ENCODE measurements at places on chromosomes 11 and 22.

DNA sequence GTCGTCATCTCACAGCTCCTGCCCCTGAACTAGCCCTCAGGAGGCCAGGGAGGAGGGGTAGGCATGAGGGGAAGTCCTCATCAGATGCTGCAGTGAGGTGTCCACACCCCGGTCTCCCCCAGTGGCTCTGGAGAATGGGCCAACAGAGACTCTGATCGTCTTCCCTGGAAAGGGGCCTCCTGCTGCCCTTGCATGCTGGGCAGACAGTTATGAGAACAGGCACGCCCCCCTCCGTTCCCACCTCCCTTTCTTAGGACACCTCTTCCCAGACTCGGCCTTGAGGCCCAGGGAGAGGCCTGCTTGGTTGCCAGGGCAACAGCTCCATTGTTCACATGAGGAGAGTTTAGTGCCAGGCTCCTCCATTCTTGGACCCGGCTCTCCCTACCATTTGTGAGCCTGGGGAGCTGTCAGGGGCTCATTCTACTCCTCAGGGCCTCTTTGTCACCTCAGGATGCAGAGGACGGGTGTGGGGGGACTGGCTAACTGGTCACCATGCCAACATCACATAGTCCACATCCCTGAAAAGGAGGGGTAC lies 157.7 kb downstream of the TTC17 start:
- no peak for DNase-seq

- no peak for DNase-seq
Observed at GRCh38 chr11:80632156-80632555, 1191.3 kb upstream of the TENM4 start.

- DNase-seq, result no peak
Observed at GRCh38 chr22:27022896-27023361, 365.5 kb downstream of the MIAT start.

GRCh38 chr22:43891360-43892182 lies at the start of gene PNPLA5:
Gene PNPLA5, minus strand, starts transcription at chr22:43892013. Its CDS starts 133 bp downstream, at chr22:43891880.
- peak; percentile 25 for DNase-seq
